ENCODE measurements at places on chromosomes 12 and 14.

- DNase-seq = no peak
Observed at GRCh38 chr12:123119808-123120207, 31.1 kb downstream of the PITPNM2 start.

DNA sequence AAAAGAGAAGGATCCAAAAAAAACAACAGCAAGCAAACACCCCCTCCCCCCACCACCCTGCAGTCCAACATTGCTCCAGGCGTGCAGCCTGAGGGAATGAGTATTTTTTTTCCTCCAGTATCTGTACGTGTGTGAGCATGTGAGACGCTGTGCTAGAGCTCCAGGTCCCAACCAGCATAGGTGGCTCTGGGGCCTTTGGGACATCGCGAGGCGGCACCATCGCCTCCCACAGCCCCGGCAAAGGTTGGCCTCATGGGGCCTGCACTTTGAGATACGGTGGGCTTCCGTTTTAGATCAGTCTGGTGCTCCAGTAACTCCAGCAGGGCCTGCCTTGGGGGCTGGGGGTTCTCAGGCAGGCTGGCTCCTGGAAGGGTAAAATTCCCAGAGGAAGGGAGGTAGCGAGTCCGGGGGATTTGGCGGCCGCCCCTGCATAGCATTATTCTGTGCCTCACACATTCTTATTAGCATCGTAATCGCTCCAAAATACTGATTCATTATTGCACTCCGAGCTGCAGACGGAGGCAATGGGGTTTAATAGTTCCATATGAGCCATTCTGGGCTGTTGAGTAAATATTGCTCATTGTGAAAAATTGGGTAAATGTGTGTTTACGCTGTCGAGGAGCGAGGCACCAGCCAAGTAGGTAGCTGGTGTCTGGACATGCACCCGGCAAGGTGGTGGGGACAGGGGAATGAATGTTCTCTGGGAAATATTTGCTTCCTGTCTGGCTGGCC lies 143.1 kb upstream of the MYL2 start:
- no peak for DNase-seq

DNA sequence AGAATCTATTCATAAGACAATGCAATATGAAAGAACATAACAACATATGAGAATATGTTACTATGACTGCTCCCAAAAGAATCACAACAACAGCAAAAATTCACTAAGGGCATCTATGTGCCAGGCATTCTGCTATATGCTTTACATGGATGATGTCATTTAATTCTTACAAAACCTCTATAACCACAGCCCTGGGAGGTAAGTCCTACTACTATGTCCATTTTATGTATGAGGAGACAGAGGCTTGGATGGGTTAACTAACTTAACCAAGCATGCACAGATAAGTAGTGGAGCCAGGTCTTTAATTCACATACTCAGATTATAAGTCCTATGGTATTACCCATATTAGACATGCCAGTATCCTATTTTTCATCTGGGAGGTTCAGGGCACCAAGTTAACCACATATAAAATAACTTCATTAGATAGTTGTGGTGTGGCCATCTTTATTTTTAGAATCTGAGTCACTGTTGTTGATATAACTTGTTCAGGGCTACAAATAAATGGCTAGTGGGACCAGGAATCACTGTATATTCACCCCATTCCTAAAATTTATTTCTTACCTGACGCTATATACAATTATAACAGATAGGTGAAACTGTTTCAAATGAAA lies 33.2 kb upstream of the RAD51AP1 start:
- DNase-seq = no peak

DNA sequence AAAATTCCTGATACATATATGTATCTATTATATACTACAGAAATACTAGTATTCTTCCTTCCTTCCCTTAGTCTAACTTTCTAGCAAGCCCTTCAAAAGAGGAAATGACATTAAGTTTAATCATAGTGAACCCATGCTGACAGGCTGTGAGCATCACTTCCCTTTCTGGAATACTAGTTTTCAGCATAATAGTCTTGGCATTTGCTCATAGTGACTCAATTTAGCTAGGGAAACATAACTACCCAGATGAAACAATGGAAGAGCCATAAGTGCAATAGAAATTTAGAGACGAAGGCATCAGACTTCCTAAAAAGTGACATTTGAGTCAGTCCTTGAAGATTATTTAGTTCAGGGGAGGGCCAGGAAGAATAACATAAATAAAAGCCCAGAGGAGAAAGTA lies 184.5 kb upstream of the CRY1 start:
- peak; percentile 0 for DNase-seq

DNA sequence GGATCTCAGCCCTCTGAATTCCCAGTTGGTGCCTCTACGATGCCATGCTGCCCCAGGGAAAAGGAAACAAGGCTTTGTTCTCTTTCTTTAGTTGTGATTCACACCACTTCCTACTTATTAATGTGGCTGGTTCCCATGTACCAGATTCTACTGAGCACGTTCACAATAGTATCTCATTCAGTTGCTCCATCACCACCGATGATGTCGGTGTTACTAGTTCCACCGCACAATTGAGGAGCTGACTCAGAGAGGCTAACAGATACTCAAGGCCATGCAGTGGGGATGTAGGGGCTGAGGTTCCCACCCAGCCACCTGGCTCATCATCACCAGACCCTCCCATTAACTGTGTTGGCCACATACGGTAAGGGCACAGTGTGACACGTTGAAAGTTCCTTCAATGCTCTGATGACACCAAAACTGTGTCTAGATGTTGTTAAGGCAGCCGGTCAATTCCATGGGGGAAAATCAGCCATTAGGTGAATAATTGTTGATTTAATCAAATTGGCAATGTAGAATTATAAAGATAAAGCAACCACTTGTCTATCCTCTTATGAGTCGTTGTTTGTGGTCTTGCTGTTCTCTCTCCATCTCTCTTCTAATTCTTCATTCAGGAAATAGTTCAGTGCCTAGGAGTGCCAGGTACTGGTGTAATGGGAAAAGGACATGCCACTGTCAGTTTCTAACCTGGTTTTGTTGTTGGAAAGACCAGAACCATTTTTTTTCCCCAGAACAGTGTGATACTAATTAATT lies 244.2 kb upstream of the CRY1 start:
- no peak for DNase-seq

GRCh38 chr12:79298506-79298905 lies 392.3 kb downstream of the PAWR start:
- no peak for DNase-seq

GRCh38 chr14:74792249-74793039 lies 29.3 kb downstream of the YLPM1 start:
- DNase-seq = no peak

GRCh38 chr12:3973269-3973884 lies 100.2 kb upstream of the PARP11 start:
- no peak for DNase-seq

DNA sequence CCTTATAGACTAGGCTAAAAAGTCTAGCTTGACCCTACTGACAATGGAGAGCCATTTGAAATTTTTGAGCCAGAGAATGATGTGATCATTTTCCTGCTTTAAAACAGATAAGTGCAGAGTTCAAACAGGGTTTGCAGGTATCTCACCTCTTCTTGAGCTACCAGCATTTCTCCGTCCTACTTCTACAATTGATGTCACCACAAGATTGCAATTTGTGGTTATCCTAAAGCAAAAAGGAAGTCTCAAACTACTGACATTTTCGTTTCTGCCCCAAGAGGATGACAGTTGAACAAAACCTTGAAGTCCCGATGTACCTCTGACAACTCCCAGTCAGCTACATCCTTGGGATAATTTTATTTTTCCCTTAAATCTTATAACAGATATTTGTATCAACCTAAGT lies 86.7 kb downstream of the PTGER2 start:
- no peak for DNase-seq

DNA sequence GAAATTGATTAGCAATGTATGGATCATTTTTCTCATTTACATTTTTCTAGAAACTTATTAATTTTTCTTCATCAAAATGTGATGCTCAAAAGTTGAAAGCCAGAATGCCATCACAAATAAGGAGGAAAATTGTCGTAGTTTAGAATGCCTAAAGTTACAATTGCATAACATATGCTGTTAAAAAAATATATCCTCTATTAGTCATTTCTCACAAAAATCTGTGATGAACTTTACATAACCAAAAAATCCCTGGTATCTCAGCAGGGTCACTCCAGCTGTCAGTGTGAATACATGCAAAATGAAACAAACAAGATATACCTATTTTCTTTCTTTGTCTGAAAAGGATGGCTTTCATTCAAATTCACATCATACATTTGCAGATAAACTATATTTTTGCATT lies 358.9 kb downstream of the PAWR start:
- no peak for DNase-seq

GRCh38 chr14:103402695-103403094 lies 17.5 kb downstream of the MARK3 start:
- no peak for DNase-seq

DNA sequence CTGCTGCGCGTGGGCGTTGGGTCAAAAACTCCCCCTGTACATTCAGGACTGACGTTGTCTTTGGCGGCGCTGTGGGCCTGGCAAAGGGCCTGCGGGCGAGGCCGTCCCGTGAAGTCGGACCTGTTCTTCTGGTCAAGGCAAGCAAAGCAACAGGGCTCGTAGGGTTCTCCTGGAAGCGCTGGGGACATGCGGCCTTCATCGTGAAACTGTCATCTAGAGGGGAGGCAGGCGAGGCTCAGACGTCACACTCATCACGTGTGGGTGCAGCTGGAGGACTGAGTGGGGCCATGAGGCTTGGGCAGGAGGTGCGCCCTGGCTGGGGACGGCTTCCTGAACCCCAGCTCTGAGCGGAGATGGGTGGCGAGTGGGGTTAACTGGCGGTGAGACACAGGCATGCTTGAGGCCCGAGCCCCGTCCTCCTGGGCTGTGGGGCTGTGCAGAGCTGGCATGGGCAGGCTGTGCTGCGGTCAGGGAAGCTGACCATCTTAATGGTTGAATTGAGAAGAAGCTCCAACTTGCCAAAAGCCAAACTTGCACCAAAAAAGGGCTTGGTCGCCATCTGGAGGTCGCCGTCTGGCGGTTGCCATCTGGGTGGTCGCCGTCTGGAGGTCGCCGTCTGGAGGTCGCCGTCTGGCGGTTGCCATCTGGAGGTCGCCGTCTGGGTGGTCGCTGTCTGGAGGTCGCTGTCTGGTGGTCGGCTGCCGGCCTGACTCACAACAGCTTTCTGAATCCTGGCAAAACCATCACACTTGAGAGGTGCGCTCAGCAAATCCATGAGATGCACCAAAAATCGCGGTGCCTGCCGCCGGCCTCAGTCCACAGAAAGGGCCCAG lies 66.2 kb downstream of the NOC4L start:
- no peak for DNase-seq

- peak; percentile 80 for DNase-seq
Observed at GRCh38 chr14:32560209-32560857, 231.2 kb downstream of the AKAP6 start.

DNA sequence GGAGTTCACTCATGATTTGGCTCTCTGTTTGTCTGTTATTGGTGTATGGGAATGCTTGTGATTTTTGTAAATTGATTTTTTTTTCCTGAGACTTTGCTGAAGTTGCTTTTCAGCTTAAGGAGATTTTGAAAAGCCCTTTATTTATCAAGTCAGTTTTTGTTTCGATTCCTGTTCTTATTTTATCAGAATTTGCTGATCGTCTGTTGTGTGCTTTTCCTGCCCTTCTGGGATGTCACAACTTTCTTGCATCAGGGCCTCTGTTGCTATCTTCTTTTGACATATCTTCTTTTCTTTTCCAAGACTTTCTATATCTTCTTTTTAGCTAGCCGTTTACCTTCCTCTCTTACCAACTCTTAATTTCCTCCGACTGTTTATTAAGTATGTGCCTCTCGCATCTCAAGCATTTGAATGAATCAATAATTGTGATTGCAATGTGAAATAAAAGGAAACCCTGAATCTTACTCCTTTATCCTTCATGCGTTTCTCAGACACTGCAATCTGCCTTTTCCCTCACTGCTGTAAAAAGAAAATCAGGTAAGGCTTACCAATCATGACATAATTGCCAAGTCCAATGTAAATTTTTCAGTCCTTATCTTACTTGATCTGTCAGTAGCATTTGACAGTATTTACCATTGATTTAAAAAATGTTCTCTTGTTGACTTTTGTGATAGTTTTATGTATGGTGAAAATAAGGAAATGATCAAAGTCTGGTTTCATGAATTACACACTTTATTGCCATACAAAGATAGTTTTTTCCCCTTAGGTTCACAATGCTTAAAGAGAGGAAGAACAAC lies 53.0 kb downstream of the ETNK1 start:
- DNase-seq = no peak

GRCh38 chr14:53865711-53866110 lies 90.9 kb downstream of the BMP4 start:
- no peak for DNase-seq

GRCh38 chr14:23284654-23285529 lies 1.0 kb downstream of the HOMEZ start:
- no peak for DNase-seq

DNA sequence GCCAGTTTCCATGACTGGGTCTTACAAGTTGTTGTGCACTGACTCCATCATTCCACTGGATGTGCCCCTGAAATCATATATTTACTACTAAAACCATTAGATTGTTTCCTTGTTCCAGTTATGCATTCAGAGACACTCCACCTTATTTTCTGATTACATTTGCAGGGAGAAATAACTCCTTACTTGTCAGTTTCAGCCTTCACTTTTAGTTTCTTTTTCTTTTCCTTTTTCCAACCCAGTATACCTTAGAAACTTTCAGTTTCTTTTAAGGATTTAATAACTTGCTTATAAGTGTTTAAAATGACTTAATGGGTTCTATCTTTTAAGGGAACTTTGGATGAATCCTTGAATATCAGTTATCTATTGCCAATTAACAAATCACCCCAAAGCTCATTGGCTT lies 39.9 kb downstream of the MRPL42 start:
- no peak for DNase-seq

GRCh38 chr12:115619889-115620288 lies 657.6 kb downstream of the MED13L start:
- no peak for DNase-seq

DNA sequence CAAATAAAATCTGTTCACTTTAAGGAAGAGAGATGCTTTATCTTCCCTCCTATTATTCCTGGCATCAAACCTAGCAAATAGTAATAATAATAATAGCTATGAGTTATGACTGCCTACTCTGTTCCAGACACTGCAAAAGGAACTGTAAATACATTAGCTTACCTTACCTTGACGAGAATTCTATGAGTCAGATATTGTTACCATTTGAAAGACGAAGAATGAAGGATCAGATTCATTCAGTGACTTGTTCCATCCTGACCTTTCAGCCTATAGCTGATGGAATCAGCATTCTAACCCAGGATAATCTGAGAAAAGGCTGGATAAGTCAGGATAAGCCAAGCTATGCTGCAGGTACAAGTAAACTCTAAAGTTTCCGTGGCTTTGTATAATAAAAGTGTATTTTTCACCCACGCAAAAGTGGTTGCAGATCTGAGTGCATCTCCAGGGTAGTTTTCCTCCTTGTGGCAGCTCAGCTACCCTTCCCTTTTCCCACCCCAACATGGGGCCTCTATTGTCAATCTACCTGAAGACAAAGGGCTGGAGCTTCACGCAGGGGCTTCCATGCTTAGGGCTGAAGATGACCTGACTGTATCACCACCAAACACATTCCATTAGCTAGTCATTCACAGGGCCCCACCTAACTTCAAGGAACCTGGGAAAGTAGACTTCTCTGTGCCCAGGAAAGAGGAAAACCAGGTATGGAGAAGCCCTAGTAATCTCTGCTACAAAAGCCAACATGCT lies 57.2 kb upstream of the CCND2 start:
- no peak for DNase-seq

Data from skin of body (tissue), 3 donors.